Fibroblast of skin of right quadriceps (primary cell): ENCODE measurements at places on chromosomes 6 and 20.

DNA sequence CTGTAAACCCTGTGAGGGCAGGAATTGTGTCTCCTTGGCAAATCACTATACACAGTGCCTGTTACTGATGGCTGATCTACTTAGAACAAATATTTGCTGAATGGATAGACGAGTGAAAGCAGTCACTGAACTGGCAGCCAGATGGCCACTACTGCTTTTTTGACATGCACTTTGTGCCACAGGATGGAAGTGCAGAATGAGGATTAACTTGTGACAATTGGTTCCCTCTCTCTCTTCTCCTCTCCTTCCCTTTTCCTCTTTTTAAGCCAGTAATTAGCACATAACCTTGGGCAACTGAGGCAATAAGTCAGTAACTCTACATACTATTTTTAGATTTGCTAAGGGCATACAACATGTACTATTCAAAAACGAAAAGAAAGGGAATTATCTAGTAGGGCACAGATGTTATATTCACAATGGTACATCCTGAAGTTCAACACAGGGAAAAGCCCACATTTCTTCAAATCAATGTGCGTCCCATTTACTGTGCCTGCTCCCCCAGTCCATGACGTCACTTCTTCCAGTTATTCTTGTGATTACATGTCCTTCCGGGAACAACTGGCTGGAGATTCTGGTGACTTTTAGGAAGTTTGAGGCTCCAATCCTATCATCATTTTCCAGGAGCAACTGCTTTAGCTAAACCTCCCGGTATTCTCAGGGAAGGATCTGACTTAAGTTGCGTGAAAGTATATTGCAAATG lies 17.0 kb upstream of the RPS6KA2 start:
- DNase-seq: no peak

GRCh38 chr6:143426026-143426425 lies 24.5 kb downstream of the ADAT2 start:
- DNase-seq: peak; percentile 61

DNA sequence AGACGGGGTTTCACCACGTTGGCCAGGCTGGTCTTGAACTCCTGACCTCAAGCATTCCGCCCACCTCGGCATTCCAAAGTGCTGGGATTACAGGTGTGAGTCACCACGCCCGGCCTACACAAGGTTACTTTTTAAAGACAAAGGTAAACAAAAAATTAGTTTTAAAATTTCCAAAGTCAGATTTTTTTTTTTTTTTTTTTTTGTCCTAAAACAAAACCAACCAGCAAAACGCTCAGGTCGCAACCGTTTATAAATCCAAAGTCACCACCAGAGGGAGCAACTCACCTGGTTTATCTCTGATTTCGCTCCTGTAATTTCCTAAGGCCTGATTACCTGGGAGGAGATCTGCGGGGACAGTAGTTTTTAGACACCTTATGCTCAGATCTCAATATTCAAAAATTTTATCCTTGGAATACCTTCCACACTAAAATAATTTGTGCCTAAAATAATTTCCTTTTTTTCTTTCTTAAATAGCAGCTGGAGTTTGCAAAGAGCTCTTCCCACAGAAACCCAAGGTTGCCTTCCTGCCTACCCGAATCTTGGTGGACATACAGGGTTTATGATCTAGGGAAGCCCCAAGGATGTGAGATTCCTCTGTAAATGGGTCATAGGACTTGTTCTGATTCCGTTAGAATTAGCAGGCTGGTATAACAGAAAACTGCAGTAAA lies 19.8 kb upstream of the TREM1 start:
- DNase-seq: peak; percentile 33

GRCh38 chr20:47809161-47809960 lies 24.1 kb upstream of the SULF2 start:
- DNase-seq: no peak

DNA sequence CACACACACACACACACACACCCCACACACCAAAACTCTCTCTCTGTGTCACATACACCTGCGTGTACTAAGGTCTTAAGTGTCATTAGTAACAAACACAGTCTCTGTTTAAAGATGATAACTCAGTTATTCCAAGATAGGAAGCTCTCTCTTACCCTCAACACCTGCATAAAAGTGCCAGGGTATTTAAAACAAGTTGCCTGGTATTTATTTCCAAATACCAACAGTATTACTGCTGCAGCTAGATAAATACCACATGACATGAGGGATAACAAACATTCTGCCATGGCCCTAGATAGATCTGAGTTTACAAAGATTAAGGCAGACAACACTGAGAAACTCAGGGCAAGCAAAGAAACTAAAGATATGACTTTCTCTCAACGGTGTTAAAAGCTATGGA lies 118.5 kb downstream of the SIM1 start:
- DNase-seq: no peak

GRCh38 chr6:84908304-84908904 lies 144.0 kb upstream of the TBX18 start:
- DNase-seq: peak; percentile 4

- DNase-seq: no peak
Observed at GRCh38 chr6:157533048-157533871, 152.3 kb downstream of the ZDHHC14 start.

DNA sequence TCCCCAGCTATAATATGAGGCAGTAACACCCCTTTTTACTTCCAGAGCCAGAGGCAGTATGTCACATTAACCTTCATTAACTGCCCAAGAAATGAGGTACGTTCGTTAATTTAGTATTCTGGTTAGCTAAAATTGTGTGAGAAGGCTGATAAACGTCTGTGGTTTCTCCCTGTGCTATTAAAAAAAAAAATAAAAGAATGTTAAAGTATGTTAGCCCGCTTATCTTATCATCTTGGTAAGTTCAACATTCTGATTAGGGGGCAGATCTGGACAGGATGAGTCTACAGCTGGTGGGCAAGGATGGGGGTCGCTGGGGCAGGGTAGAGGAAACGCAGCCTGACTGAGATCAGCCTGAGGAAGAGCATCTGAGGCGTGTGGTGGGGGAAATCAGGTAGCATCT lies 154.0 kb downstream of the PRL start:
- DNase-seq: no peak

DNA sequence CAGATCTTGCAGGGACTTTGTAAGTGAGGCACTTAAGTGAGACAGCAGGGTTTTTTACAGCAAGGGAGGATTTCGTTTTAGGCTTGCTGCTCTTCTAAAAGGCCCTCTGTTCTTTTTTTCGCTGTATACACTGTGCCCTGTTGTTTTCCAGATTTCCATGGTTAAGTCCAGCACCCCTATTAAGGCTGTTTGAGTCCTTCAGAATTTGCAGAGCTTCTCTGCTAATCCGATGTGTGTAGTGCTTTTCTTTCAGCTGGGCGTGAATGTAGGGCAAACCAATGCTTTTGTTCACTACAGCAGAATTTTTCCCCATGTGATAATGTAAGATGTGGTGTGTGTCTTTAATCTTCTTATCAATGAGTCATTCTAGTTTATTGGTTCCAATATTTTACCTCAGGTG lies 200.5 kb upstream of the RREB1 start:
- DNase-seq: no peak

DNA sequence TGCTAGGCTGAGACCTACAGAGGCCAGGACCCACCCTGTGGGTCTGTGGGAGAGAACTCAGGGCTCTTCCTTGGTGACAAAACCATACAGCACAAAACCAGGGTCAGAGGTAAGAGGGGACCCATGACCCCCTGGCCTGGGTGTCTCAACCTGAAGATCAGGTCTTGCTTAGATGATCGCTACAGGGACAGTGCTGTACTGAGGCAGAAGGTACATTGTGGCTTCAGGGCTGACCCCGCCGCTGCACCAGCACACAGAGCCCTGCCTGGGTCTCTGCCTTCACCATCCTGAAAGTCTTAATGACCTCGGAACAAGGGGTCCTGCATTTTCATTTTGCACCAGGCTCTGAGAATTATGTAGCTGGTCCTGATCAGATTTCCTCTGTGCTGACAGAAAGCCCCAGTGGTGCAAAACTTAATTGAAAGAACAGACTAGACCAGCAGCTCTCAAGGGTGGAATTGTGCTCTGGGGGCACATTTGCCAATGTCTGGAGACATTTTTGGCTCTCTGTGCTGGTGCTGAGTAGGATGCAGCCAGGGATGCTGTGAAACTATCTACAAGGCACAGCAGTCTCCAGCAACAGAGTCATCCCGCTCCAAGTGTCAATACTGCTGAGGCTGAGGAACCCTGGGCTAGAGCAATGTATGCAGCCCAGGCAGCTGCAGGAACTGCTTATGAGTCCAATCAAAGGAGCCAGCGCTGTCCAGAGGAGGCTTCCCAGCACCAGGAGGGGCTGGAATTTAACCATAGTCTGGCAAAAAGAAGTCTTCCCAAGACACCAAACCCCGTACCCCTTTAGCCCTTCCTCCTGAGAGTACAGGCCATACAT lies 254.9 kb downstream of the ERMARD start:
- no peak for DNase-seq

DNA sequence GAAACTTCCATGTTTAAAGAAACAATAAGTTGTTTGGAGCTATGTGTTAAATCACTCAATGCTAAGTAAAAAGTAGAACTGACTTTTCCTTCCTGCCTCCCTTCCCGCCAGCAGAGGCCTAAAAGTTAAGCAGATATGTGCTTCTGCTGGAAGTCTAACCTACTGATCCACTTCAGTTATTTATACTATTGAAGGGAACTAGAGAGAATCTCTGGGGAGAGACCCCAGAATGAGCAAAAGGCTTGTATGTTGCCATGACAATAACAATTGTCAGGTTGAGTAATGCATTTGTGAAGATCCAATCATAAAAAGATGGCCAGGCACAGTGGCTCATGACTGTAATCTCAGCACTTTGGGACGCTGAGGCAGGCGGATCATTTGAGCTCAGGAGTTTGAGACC lies 24.7 kb downstream of the MGME1 start:
- DNase-seq: no peak

DNA sequence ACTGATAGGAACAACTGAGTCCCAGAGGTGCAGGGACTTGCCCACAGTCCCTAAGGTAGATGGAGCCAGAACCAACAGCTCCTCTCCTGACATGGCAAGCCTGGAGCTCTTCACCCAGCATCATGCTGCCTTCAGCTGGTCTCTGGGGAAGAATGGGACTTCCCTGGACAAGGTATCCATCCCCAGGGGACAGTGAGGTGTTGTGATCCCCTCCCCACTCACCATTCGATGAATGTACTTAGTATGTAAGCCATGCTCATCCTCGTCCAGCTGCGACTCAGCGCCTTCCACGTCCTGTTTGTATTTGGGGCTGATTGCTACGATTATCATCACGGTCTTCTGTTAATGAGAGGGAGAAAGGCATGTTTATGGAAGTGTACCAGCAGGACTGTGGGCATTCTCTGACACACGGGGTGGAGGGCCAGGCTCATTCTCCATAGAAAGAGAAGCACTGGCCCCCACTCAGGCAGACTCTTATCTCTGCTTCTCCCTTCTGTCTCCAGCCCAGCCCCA lies 39.4 kb downstream of the TRAF3IP2 start:
- peak; percentile 42 for DNase-seq

GRCh38 chr6:152979116-152979515 lies 3.7 kb downstream of the FBXO5 start:
- DNase-seq: no peak

DNA sequence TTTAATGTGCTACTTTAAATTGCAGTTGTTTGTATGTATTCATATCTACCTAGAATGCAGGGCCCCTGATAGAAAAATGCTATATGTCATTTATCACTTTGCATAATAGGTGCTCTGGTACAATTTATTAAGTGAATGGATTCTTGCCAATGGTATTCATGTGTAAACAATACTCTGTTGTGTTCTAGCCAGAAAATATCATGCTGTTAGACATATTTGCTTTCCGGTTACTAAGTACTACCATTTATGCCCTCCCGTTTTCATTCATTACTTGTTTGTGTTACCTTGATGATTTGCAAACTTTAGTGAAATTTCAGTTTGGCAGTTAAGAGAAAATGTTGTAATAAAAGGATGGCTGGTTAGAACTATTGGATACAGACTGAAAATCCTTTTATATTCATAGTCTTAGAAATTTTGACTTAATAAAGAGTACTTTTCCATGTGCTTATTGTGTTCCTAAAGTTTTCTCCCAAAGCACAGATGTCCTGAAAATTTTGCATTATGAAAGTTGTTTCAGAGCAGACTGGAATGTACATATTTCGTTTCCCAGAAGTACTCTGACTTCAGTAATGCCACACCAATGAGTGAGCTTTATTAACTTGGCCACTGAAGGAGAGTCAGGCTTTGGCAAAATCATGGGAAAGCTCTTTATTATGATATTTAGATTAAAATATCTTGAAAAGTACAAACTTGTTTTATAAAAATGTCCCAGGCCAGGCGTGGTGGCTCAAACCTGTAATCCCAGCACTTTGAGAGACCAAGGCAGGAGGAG lies 31.5 kb downstream of the RPF2 start:
- DNase-seq: no peak

DNA sequence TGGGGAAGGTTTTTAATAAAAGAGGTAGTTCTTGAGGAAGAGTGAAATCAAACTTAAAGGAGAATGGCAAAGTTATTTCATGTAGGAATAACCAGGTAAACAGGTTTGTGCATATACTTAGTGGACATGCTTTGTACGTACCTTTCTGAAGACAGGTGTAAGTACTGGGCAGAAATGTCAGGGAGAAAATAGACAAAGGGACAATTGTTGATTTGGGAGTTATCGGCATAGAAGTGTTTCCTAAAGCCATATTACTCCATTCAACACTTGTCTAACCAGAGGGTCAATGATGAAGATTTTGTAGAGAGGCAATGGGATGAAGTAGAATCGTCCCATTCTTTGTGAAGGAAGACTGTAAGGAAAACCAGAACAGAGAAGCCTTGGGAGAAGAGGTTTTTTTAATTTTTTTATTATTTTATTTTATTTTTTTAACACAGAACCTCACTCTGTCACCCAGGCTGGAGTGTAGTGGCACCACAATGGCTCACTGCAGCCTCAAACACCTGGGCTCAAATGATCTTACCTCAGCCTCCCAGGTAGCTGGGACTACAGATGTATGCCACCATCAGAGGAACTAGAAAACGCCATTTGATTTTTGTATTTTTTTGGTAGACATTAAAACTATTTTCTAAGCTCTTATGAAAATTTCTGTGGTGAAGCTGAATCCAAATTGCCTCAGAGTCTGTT lies 18.0 kb downstream of the SMAP1 start:
- DNase-seq: no peak

GRCh38 chr20:63883201-63883593 lies 11.7 kb upstream of the DNAJC5 start:
- no peak for DNase-seq

- peak; percentile 72 for DNase-seq
Observed at GRCh38 chr6:14216946-14217684, 99.5 kb downstream of the CD83 start.

DNA sequence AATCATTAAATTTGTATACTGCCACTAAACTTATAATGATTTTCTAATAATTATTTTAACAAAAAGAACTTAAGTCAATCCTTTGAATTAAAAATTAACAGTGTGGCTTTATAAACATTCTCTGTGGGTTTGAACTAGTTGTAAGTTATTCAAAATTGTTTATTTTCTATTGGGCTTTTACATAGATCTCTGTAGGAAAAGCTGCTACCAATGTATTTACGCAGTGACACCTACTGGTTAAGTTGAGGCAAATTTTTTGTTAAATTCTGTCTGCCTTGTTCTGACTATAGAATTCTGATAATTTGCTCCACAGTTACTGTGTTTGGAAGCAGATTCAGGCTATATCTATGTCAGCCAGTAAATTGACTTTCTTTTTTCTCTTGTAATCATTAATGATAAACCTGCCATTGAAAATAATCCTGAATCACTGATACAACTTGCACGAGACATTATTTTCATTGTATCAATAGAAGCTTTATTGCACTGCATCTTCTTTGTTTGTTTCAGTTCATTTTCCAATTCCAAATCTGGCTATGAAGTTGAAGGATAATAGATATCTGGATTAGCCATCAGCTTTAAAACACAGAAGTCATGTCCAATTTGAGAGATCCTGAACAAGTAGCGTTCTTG lies 66.0 kb upstream of the UTRN start:
- peak; percentile 48 for DNase-seq

GRCh38 chr6:2843138-2843740 lies 1.6 kb upstream of the SERPINB1 start:
- DNase-seq: no peak
